Activated CD4-positive, alpha-beta T cell treated with anti-CD3 and anti-CD28 coated beads for 24 hours (primary cell): ENCODE measurements at places on chromosomes 1 and 21.

- no peak for DNase-seq
Measured at GRCh38 chr1:26259578-26259977, 20.3 kb upstream of the SH3BGRL3 start.

- DNase-seq: no peak
Measured at GRCh38 chr1:30172299-30172694, 551.1 kb downstream of the MATN1 start.

GRCh38 chr1:37739222-37739621 is 25.7 kb downstream of the EPHA10 start:
- no peak for DNase-seq

GRCh38 chr1:212470059-212470458 is 37.3 kb downstream of the NENF start:
- DNase-seq: no peak

GRCh38 chr1:58844176-58844575 is 60.3 kb upstream of the JUN start:
- no peak for DNase-seq

DNA sequence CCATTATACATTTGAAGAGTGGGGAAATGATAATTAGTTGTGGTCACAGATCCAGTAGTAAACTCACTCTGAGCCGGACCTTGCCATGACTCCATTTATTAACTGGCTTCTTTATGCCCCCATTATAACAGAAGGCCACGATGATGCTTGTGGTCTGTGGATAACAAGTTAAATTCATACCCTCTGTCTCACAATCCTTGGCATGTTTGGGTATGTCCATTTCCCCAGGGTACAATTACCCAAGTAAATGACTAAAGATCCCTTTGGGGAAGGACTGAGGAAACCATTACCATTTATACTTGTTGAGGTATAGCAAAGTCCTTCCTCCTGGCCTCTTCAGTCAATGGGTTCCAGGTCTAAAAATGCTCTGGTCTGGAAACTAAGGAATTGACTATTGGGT is 7.3 kb upstream of the USP1 start:
- no peak for DNase-seq

- DNase-seq: no peak
Measured at GRCh38 chr1:24142546-24143534, at the start of gene IL22RA1. Gene IL22RA1, minus strand, starts transcription at chr1:24143140. Its CDS starts 58 bp downstream, at chr1:24143082.

DNA sequence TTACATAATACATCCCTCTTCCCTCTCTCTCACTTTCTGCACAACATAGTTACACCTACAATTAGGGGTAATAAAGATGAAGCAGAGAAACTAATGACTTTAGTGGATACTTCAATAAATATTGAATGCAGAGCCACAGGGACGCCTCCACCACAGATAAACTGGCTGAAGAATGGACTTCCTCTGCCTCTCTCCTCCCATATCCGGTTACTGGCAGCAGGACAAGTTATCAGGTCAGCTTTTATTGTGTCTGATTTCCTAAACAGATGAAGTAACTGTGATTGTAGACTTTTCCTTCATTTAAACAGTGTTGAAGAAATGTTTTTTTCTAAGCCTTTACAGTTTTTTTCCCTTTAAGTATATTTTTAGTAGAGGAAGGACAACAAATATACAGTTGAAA is 281.6 kb downstream of the TPR start:
- DNase-seq: no peak
